ENCODE measurements at places on chromosomes 4 and X.

GRCh38 chrX:5748586-5749150 is 480.0 kb downstream of the NLGN4X start:
- DNase-seq, result no peak

DNA sequence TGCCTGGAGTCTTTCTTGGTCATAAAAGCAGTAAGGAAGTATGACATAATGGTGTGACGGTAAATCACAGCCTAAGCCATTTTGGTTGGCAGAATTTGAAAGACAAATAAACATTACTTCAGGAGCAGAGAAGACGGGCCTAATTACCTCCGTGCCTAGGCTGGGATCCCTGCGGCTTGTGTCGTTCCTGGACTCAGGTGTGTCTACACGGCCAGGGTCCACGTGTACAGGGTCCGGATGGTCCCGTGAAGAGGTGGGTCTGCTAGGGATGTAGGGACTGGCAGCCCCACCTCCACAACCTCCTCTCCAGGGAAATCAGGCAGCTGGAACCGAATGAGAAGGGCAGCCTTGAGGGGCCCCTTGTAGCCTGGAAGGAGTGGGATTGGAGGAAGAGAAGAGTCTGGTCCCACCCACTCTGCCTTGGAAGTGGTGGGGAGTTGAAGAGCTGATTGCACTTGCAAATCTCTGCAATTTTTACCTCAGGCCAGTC is 55.4 kb upstream of the PLAC1 start:
- no peak for DNase-seq

- DNase-seq, result no peak
Observed at GRCh38 chr4:150135134-150135772, 57.0 kb downstream of the DCLK2 start.

DNA sequence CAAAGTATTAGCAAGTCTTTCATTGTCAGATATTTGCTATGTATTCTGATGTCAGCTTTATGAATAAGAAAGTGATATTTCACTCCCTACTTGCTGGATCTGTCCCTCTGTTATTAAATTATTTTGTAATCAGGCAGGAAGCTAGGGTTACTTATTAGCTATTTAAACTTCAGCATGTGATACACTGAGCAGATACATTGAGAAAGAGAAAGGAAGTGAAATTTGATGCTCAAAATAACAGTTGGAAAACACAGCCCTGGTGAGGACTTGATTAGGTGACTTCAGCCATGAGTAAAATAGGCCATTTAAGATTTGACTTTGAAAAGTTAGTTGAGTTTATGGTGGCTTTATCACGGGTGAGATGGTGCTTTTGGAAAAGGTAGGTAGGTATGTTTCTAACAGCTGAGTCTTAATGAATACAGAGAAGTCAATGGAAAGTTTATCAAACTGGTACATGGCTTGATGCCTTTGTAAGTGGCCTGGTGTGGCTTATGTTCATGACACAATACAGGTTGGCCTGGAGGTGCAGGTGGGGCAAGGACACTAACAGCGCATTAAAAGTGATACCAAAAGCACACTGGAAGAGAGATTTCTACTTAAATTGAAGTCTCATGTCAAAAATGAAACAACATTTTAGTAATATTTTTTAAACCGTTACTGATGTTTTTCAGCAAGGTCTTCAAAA is 321.2 kb upstream of the SPOCK3 start:
- DNase-seq, result no peak

DNA sequence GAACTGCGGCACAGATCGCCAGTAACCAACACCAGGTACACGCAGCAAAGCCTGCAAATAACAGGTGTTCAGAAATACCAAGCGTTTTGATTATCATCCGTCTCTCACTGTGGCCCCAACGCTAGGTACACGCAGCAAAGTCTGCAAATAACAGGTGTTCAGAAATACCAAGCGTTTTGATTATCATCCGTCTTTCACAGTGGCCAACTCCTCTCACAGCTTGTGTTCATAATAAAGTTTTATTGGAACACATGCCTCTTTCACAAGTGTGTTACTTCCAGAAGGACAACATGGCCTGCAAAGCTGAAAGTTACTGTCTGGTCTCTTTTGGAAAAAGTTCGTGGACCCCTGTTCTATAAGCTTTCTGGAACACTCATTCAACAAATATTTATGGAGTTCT is 153.1 kb downstream of the AFAP1 start:
- DNase-seq, result no peak

- DNase-seq, result no peak
Observed at GRCh38 chr4:146998157-146998556, 52.5 kb upstream of the TTC29 start.

DNA sequence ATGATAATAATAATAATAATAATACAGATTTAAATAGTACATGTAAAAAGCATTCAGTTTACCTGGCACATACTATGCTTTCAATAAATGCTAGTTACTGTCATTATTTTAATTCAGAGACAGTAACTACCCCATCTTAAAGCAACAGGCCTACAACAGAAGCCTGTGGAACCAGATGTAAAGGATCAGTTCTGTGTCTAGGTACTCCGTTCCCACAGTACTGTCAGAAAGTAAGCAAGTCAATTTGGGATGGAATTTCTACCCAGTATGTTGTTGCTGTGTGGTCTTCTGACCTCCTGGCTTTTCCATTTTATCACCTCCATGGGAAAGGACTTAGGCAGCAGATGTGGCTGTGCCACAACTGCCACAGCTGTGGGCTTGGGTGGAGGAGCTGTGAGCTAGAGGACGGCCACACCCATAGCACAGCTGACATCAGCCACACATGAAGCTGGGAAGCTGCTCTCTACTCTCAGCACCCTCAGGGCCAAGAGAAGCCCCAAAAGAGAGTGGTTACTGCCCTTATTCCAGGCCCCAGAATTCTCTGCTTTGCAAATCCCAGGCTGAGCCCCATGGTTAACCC is 102.8 kb downstream of the CBR4 start:
- DNase-seq, result no peak

DNA sequence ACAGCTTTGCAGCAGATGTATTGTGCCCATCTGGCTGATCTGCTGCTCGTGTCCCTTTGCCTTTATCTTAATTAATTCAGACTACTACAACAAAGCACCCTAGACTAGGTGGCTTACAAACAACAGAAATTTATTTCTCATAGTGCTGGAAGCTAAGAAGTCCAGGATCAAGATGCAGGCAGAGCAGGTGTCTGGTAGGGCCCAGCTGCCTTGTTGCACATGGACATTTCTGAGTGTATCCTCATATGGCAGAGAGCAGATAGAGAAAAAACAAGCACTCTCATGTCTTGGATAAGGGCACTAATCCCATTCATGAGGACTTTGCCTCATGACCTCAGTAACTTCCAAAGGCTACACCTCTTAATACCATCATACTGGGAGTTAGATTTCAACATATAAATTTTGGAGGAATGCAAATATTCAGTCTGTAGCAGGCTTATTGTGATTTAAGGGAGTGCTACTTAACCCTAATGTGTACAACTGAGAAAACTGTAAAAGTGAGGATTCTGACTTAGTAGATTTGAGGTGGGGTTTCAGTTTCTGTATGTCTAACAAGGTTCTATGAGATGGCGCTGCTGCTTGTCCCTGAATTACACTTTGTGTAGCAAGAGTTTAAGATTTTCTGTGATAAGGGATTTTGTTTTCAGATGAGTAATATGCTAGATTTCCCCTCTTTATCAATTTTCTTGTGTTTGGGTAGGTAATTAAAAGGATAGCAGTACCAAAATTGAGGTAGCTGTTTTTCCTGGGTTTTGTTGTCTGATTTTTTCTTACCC is 473.2 kb upstream of the TECRL start:
- no peak for DNase-seq

- peak; percentile 91 for DNase-seq
Observed at GRCh38 chr4:95548738-95549245, at the start of gene UNC5C. Gene UNC5C, minus strand, starts transcription at chr4:95548973.

DNA sequence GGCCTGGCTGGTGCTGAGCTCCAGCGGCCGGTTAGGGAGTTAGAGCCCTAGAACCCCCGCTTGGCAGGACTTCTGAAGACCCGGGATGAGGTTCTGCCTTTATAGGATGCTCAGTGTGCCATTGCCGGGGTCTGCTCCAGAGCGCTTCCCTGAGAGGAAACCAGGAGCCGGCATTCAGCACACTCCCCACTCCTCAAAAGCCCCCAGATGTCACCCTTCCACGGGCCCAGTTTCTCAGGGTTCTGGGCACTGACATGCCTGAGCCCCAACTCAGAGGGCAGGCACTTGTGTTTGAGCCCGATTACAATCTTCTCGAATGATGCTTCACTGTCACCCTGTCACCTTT is 6.5 kb downstream of the NKX3-2 start:
- no peak for DNase-seq

- DNase-seq, result no peak
Observed at GRCh38 chr4:121411151-121411744, 30.4 kb upstream of the QRFPR start.

DNA sequence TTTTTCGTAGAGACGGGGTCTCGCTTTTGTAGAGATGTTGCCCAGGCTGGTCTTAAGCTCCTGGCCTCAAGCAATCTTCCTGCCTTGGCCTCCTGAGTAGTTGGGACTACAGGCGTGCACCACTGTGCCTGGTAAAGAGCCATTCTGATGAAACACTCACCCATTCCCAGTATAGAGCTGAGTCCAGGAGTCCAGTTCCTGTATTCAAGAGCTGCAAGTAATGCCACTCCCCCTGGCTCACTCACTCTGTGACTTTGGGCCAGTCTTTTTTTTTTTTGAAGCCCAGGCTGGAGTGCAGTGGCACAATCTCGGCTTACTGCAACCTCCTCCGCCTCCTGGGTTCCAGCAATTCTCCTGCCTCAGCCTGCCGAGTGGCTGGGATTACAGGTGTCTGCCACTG is 3.5 kb downstream of the CCDC22 start:
- DNase-seq, result no peak

GRCh38 chr4:161002386-161002785 is 1161.4 kb downstream of the FSTL5 start:
- no peak for DNase-seq
